NCI-H1694 (cell line): ENCODE measurements at places on chromosomes 1 and 21.

DNA sequence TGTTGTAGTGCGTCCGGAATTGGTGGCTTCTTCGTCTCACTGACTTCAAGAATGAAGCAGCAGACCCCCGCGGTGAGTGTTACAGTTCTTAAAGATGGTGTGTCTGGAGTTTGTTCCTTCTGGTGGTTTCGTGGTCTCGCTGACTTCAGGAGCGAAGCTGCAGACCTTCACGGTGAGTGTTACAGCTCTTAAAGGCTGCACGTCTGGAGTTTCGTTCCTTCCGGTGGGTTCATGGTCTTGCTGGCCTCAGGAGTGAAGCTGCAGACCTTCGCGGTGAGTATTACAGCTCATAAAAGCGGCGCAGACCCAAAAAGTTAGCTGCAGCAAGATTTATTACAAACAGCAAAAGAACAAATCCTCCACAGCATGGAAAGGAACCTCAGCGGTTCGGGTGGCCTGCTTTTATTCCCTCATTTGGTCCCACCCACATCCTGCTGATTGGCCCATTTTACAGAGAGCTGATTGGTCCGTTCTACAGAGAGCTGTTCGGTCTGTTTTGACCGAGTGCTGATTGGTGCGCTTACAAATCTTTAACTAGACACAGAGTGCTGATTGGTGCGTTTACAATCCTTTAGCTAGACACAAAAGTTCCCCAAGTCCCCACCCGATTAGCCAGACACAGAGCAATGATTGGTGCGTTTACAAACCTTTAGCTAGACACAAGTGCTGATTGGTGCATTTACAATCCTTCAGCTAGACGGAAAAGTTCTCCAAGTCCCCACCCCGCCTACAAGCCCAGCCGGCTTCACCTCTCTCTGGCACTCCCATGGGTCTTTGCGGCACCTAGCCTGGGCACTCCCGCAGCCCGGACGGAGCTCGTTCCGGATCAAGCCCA is 49.6 kb upstream of the KRTAP19-8 start:
- DNase-seq, result no peak

GRCh38 chr1:67863637-67864036 is 30.4 kb upstream of the GNG12 start:
- peak; percentile 96 for DNase-seq

DNA sequence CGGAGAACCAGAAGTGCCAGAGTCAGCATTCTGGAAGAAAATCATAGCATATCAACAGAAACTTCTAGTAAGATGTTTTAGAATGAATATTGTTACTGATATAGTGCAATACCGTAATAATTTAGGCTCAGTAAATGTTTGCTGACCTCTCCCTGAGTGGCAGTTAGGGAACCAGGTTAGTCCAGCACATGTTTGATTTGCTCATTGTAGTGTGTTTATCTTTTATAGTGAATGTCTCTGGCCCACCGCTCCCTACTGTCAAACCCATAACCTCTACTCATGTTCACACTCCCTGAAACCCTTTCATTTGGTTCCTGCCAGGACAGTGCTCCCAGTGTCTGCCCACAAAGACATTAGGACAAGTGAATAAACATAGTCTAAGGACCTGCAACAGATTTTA is 102.7 kb downstream of the ZP4 start:
- DNase-seq, result no peak

GRCh38 chr1:100445565-100445964 is 92.4 kb upstream of the GPR88 start:
- no peak for DNase-seq

DNA sequence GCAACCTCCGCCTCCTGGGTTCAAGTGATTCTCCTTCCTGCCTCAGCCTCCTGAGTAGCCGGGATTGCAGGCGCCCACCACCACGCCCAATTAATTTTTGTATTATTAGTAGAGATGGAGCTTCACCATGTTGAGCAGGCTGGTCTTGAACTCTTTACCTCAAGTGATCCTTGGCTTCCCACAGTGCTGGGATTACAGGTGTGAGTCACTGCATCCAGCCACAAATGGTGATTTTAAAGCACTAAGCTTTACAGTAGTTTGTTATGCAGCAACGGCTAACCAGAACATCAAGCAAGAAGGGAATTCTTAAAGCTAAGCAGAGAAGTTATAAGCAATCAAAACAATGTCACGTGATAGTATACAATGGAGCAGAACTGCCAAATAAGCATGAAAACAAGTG is 65.7 kb downstream of the NVL start:
- no peak for DNase-seq
